ENCODE measurements at places on chromosomes 7 and 10.

- no peak for DNase-seq
Observed at GRCh38 chr10:108204528-108205305, 1040.2 kb upstream of the SORCS1 start.

DNA sequence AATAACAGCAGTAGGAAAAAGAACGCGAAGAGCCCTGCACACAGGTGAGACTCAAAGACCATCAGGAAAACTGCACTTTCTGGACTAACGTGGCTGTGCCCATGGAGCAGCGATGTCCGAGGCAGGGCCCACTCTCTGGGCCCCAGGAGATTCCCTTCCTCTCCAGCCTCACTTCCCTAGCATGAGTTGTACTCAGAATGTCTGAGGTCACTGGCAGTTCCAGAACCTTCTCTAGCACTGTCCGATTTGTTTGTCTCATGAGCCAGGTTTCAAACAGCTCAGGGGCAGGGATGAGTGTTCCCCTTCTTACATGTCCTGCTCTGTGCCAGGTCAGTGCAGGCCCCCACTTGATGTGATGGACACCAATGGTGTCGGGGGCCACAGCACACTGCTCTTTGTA is 484.2 kb downstream of the PTPRN2 start:
- DNase-seq: no peak

GRCh38 chr10:131436458-131436857 is 124.9 kb upstream of the TCERG1L start:
- no peak for DNase-seq

GRCh38 chr7:156927571-156928405 is 21.7 kb upstream of the NOM1 start:
- no peak for DNase-seq

GRCh38 chr7:122143376-122143750 is 686 bp downstream of the AASS start:
- no peak for DNase-seq

GRCh38 chr10:130836344-130836743 is 475.2 kb downstream of the TCERG1L start:
- DNase-seq: no peak

GRCh38 chr7:70051726-70052125 is 453.5 kb downstream of the AUTS2 start:
- no peak for DNase-seq

- DNase-seq: no peak
Observed at GRCh38 chr10:69768386-69768785, 33.3 kb upstream of the COL13A1 start.

- no peak for DNase-seq
Observed at GRCh38 chr10:17504547-17505245, 50.3 kb upstream of the ST8SIA6 start.

DNA sequence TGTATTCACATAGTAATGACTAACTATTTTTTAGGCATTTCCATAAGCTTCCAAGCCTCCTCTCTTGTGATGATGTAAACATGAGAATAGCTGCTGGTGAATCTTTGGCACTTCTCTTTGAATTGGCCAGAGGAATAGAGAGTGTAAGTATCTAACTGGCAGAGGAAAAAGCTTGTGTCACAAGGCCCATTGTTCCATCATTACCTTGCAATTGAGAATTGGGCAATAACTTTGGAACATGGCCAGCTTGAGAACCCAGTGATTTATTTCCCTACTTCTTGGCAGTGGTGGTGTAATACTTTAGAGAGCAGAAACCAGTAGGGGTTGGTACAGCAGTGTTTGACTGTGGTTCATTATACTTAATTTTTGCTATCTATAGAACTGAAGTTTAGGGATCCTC is 12.0 kb downstream of the IFRD1 start:
- DNase-seq: no peak

DNA sequence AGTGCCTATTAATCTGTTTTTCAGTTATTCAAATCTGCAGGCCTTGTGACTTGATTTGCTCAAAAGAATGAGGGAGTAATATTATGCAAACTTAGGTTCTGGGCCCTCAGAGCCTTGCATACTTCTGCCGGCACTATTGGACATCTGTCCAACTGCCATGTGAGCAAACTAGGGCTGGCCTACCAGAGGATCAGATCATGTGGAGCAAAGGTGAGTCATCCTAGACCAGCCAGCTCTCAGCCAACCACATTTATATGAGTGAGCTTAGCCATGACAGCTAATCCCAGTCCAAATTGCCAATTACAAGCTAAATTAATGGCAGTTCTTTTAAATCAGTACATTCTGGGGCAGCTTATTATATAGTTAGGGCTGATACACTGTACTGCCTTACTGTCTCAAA is 69.6 kb downstream of the SDHAF3 start:
- no peak for DNase-seq

DNA sequence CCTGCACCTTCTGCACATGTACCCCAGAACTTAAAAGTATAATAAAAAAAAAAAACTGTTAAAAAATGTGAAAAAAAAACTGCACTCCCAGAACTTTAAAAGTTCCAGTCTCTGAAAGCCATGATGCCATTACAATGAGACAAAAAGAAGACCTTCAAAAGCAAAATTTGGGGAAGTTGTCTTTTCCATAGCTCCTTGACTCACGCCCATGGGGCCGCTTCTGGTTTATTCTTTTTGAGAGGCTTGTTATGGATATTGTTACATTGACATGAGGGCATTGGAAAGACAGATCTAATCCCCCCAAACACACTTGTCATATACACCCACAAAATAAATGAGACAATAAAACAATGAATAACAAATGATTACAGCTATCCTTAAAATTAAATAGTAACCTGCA is 798 bp downstream of the BLNK start:
- DNase-seq: no peak

DNA sequence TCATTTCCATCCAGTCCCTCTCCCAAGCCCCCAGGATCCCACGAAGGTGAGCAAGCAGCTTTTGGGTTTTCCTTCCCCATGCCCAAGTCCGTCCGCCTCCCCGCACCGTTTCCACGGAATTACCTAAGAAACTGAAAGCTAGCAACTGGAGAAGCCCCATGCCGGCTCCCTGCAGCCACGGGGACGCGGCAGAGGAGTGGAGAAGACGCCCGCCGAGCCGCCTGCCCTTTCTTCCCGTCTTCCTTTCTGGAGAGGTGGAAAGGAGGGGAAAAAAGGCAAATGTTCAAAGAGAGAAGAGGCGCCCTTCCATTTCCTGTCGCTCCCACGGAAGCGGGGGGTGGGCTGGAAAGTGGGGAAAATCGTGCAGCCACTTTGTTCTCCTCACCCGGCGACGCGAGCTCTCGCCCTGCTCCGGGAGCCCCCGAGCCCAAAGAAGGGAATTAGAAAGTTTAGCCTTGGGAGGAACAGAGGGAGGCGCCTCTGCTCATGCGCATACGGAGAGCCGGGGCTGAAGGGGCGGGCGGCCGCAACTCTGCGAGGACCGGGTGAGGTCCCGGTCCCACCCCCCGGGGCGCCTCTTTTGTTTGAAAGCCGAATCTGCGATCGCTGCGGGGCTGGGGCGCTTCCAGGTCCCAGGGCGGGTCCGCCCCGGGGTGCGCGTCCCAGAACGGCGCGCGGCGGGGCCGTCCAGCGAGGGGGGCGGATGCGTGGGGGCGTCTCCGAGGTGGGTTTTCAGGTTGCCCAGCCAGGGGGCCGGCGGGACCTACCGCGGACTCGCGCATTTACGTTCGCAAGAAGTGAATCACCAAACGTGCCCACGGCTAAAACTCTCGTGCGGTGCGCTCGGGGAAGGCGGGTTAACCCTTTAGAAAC is at the start of gene LAMB1:
Gene LAMB1, minus strand, starts transcription at position 436 of the 873 bp plus-strand sequence. Its CDS starts 276 bp downstream, at position 160.
- DNase-seq: no peak

GRCh38 chr7:3754493-3755341 is 453.7 kb downstream of the SDK1 start:
- DNase-seq: no peak

- DNase-seq: no peak
Observed at GRCh38 chr7:44449584-44449928, 40.9 kb downstream of the NUDCD3 start.

DNA sequence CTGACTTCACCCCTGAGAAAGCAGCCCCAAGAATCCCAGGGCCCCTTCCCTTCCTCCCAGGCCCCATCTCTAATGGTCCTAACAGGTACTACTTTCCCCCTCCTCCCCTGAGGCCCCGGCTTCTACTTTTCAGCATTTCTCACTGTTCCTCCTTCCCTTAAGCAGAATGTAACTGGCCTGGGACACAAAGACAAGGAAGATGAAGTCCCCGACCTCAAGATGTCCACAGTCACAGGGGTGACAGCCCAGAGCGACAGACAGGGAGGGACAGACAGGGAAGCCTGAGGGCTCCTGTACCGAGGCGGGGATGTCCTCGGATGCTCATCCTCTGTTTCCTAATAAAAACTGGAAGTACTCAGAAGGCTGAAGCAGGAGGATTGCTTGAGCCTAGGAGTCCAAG is 11.6 kb downstream of the AOC1 start:
- DNase-seq: no peak

DNA sequence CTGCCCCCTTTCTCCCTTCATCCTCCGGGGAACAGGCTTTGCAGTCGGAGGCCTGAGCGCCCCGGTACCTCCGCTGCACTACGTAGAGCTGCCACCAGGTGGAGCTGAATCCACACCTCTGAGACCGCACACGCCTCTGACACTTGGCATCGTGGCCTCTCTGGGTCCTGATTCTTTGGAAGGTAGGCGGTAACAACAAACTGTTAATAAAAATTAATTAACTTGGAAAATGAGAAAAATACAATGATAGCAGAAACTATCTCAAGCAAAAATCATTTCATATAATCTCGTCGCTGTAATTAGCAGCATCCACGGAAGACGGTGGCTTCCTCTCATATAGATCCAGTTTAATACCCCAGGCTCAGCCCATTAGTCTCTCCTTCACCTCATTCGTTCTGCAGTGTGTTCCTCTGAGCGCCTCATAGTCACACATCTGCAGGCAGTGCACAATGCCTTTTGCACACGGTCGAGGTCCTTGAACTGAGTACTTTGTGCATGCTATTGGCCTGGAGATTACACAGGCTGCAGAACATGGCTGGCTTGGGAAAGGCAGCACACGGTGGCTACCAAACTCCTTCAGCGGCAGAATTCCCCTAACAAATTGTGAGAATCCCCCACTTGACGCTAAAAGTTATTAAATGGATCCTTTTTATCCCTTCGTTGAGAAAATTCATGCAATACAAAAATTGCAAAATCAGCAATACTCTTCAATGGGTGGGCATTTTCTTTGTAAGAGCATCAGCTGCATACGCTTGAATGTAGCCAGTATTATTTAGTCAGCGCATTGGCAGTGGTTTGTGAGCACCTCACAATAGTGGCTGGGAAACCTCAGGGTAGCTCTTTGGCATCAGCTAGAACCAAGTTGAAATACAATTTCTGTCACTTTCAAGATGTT is 18.7 kb downstream of the OR9A2 start:
- peak; percentile 79 for DNase-seq

GRCh38 chr10:3486346-3487065 is 298.5 kb downstream of the KLF6 start:
- no peak for DNase-seq

DNA sequence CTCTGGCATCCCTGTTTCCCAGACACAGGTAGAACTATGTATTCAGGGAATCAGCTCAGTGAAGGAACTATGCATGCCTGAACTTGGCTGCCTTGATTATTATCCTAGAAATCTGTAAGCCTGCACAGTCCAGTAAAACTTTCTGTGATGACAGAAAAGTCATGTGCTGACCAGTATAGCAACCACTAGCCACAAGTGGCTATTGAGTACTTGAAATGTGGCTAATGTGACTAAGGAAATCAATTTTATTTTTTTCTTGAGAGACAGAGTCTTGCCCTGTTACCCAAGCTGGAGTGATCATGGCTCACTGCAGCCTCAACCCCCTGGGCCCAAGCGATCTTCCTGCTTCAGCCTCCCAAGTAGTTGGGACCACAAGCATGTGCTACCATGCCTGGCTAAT is 3.5 kb downstream of the EXOSC1 start:
- no peak for DNase-seq

- peak; percentile 6 for DNase-seq
Observed at GRCh38 chr10:5512881-5513612, 11.7 kb upstream of the CALML3 start.

DNA sequence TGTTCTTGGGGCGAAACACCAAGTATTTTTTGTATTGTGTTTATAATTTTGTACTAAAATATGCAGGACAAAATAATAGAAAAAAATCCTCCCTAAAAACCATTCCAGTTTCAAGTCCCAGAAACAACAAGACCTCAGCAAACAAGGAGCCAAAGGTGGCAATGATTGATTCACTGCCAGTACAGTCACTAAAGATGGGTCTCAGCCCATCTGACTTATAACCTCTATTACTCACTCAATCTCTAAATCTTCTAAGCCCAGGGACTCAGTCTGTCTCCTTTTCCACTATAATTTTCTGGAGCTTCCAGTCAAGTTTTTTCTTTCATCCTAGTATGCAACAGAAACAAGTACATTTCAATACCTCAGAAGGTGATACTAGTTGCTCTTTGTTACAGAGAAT is 33.3 kb downstream of the SNX13 start:
- no peak for DNase-seq

- DNase-seq: no peak
Observed at GRCh38 chr7:134691546-134692343, 45.1 kb downstream of the BPGM start.

GRCh38 chr7:105284014-105284413 is 104.7 kb downstream of the SRPK2 start:
- no peak for DNase-seq

GRCh38 chr7:155961241-155962190 is 149.3 kb upstream of the SHH start:
- no peak for DNase-seq
